GM12891 (cell line): ENCODE measurements at places on chromosomes 6 and 20.

DNA sequence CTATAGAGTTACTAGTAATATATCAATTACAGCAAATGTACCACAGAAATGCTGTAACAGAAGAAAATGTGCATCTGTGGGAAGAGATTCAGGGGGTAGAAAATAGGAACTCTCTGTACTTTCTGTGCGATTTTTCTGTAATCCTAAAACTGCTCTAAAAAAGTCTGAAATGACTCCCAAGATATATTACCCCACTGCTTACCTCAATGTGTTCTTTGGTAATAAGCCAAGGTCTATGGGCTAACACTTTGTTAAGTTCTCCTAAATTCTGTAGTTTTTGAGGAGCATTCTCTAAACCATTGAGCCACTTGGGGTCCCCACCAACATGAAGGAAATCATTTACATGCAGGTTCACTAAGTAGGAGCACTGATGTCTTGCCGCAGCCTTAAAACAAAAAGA lies 94.4 kb downstream of the SESN1 start:
- DNase-seq, result no peak

DNA sequence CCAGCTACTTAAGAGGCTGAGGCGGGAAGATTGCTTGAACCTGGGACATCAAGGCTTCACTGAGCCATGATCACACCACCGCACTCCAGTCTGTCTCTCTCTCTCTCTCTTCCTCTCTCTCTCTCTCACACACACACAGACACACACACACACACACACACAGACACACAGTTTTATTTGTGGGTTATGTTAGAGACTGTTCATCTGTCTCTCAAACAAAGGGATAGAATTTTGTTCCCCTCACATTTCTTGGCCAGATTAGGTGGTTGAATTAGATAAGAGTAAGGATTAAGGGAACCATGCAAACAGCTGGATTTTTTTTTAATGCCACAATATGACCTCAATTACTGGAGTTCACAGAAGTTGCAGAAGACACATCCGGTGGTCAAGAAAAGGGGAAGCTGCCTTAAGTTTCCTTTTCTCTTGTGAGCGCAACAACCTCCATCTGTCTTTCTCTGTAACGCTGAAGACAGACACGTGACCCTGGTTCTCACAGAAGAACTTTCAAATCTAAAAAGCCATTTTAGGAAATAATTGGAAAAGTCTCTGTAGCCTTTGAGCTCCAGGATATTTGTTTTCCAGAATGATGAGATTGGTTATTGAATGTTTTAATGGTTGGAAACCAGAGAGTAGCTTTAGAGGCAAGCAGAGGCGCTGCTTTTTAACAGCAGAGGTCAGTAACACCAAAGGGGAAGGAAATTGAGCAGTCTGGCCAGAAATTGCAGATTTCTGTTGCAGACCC lies 32.9 kb upstream of the LGSN start:
- DNase-seq, result peak; percentile 11

GRCh38 chr6:34979994-34980393 lies 90.9 kb downstream of the ANKS1A start:
- DNase-seq, result no peak

GRCh38 chr6:6508643-6509042 lies 79.9 kb upstream of the LY86 start:
- DNase-seq, result no peak

DNA sequence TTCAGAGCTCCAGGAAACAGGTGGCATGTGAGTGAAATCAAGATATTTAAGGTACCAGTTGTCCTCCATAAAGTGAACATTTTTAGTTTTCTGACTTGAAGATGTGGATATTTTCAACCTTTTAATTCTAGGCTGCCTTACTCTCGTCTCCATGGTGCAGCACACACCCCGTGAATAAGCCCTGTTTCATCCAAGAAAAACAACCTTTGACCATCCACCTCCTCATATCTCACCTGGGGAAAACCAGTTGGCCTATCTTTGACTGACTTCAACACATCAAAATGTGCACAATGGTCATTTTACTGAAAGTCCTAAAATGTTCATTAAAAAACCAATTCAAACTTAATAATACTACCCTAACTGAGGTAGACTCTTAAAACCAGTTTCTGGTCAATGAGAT lies 73.8 kb upstream of the CD2AP start:
- no peak for DNase-seq

GRCh38 chr20:55693641-55694040 lies 311.7 kb downstream of the CBLN4 start:
- no peak for DNase-seq

- no peak for DNase-seq
These were observed 239.2 kb downstream of the SYNDIG1 start for GRCh38 chr20:24708411-24709295.

DNA sequence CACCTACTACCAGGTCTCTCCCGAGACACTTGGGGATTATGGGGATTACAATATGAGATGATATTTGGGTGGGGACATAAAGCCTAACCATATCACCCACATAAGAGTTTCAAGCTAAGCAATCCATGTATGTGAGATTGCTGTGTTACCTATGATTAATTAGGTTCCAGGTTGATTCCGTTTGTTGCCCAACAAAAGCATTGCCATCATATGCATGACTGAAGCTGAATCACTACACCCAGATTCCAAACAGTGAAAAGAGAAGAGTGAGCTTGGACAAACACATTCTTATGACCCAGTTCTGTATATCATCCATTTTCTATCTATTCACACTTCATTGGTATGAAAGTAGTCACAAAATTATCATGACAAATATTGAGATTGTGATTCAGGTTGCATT lies 952.5 kb upstream of the MAN1A1 start:
- no peak for DNase-seq

- no peak for DNase-seq
These were observed 79.7 kb downstream of the OGFRL1 start for GRCh38 chr6:71368284-71368683.

DNA sequence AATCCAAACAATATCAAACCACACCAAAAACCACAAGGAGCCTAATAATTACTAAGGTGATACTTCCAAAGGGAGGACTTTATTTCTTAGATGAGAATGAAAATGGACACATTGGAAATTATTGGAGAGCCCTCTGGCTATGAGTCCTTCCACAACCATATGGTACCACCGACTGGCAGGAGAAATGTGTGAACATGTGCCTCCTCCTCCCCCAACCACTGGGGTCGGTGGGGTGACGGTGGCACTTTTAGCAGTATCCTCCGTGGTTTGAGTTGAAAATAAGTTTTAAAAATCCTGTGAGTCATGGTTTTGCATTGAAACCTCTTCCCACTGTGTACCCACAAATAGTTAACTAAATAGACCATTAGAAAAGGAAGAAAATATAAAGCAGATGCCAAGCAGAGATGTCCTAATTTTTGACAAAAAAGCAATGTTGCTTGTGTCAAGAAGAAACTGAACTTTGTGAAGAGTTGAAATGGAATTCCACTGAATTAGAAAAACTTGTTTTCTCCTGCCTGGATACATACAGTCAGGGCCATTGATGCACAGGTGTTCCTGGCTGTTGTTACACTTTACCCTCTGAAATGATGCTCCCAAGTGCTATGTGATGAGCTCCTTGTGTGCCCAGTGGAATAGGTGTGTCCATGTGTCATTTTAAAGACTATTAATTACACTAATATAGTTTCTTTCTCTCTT lies 3.2 kb downstream of the EDN1 start:
- DNase-seq, result no peak

- no peak for DNase-seq
These were observed 47.5 kb downstream of the TRAM2 start for GRCh38 chr6:52529311-52529710.

DNA sequence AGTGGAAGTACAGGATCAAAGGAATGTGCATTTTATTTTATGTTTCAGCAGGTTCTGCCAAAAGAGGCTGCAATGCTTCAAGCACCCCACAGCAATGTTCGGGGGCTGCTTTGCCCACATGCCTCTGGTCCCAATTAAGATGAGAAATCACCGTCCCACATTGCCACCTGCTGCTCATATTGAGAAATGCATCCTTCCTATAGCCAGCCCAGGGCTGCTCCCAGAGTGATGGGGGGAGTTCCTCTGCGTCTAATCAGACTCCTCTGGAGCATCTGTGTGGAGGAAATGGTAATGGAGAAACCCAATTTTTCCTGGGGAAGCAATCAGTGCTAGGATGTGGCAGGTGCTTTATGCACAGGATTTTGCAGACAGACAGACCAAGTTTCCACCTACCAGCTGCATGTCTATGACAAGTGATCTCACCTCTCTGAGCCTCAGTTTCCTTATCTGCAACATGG lies 33.7 kb downstream of the PTGIS start:
- DNase-seq, result peak; percentile 46

DNA sequence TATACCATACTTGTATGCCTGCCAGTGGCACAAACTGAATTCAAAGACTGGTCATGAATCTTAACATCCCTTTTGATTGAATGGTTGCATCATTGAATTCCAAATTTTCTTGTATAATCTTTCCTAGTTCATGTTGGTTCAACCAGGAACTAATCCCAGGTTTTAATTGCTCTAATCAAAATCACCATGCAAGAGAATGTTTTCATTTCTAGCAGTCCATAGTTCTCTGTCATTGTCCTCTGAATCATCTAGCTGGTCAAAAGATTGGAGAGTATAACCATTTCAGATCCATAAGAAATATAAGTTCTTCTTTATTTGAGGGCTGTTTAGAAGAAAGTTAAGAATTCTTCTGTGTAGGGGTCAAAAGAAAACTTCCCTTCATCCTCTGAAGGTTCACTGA lies 57.2 kb downstream of the ZNF292 start:
- DNase-seq, result no peak

DNA sequence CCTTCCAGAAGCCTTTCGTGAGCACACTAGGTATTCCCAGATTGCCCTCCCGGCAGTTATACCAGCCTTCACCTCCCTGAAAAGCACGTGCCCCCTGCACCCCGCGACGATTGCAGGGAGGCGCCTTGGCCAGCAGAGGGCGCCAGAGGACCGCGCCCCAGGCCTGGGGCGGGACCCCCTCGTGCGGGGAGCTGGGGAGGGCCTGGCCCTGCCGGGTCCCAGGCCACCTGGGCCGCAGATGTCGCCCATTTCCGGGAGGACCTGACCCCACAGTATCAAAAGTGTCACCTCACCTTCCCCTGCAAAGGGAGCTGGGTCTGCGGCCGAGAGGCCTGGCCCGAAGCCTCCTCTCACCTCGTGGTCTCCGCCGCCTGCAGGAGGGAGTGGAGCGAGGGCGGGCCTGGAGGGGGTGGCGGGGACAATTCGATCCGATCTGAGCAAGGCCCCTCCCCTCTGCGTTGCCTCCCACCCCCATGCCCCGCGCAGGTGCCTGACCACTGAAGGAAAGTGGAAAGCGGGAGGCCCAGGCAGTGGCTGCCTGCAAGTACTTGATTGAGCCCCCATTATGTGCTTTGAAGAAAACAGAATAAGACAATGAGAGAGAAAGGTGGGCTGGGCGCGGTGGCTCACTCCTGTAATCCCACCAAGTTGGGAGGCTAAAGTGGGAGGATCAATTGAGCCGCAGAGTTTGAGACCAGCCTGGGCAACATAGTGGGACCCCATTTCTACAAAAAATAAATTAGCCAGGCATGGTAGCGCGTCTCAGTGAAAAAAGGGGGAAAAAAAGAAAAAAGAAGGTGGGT lies 3.5 kb upstream of the SNAI1 start:
- DNase-seq, result peak; percentile 76

DNA sequence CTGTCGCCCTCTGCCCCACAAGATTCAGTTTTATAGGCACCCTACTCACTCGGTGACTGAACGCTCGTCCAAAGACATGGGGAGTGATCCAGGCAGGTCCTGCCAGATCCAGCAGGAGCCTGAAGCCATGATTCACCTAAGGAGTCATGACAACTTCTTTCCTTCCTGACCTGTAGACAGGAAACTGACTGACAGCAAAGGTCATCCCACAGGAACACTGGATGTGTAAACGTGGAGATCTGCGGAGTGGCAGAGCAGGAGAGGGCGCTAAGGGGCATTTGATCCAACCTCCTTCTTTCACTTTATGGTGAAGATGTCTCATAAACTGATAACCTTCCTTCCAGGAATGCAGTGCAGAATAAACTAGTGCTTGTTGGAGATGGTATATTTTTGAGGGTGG lies 192.2 kb downstream of the GJA10 start:
- no peak for DNase-seq

- DNase-seq, result no peak
These were observed 10.4 kb downstream of the CALHM6 start for GRCh38 chr6:116471531-116471930.

GRCh38 chr6:80133020-80133419 lies 26.5 kb downstream of the BCKDHB start:
- no peak for DNase-seq
